ENCODE measurements at places on chromosomes 2 and 18. TPM values are rescaled to one million over a fixed set of nuclear protein-coding genes. Genes with fewer than 3 reads are reported as not detected.

Gene CD207
- not detected for total RNA-seq

Gene PROKR1
- not detected for total RNA-seq

Gene OR6B3
- total RNA-seq = not detected

Gene CXCR4
- 17.2 TPM for total RNA-seq

Gene TXNDC2
- not detected for total RNA-seq

Gene AFF3
- total RNA-seq = 0.49 TPM

Gene FOXD4L1
- total RNA-seq = not detected

Gene UGT1A3
- not detected for total RNA-seq
